ENCODE measurements at places on chromosomes 3 and 15.

GRCh38 chr3:150681057-150681456 is 22.7 kb downstream of the ERICH6 start:
- no peak for DNase-seq

GRCh38 chr3:177338697-177339219 is 141.5 kb upstream of the TBL1XR1 start:
- DNase-seq, result no peak

GRCh38 chr3:36077320-36077719 is 303.0 kb upstream of the STAC start:
- no peak for DNase-seq

DNA sequence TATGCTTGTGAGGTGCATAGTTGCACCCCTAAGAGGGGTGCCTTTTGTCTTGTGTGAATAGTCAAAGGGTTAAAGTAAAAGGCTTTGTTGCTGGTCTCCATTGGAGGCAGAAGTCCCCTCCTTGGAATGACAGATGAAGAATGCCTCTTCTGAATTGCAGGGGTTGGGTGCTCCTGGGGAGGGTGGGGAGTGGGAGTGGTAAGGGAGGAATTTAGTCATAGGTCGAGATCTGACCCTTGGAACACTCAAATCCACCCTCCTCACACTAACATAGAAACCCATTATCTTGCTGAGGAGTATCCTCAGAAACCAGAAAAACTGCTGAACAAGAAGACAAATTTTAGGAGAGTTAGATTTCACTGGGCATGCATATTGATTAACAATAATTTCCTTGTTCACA is 4.7 kb downstream of the CTXND1 start:
- DNase-seq, result no peak

All from T-helper 17 cell (primary cell).